ELR (cell line): ENCODE measurements at places on chromosomes 7 and 10.

- no peak for DNase-seq
These were observed 59.6 kb downstream of the ZNF277 start for GRCh38 chr7:112266141-112266540.

GRCh38 chr7:5139998-5140397, 50.0 kb upstream of the WIPI2 start:
- DNase-seq = peak; percentile 50

GRCh38 chr7:40866601-40867000, 731.8 kb downstream of the SUGCT start:
- DNase-seq = no peak

DNA sequence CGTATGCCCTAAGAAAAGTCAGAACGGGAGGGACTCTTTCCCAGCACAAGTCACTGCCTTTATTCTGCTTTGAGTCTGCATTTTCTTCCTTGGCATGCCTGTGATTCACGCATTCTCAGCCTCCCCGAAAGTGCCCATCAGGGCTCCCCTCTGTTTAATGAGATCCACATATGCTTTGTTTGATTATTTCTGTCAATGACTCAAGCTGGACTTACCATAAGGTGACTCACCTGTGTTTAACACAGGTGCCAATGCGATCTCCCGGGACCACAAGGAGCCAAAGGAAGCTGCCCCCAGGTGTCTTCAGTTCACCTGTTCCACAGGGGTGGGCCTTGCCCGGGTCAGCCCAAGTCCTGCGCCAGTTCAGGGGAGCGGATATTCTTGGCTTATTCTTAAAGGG, 386.0 kb upstream of the SHH start:
- no peak for DNase-seq

DNA sequence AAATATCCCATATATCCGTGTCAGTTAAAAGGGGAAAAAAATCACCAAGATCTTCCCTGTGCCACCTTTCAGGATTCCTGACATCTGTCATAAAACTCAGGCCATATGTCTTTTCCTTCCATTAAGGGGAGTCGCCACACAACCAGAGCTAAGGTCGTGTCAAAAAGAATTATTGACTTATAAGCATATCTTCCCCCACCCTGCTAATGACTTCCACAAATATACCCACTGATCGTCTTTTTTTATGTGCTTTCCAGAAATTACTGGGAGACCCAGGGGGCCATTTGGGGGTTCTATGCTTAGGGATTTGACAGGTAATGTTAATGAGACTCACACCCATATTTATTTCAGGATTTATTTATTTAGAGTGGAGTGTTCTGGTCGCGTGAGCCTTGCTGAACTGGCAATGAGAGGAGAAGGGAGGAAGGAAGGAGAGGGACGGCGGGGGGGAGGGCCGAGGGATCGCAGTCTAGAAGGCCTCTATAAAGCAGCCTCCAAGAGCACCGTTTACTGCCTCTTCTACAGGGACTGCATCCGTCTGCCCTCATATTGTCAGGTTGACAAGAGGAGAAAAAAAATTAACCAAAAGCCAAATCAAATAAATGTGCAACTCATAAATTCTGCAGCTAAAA, 135.7 kb upstream of the MGMT start:
- no peak for DNase-seq

DNA sequence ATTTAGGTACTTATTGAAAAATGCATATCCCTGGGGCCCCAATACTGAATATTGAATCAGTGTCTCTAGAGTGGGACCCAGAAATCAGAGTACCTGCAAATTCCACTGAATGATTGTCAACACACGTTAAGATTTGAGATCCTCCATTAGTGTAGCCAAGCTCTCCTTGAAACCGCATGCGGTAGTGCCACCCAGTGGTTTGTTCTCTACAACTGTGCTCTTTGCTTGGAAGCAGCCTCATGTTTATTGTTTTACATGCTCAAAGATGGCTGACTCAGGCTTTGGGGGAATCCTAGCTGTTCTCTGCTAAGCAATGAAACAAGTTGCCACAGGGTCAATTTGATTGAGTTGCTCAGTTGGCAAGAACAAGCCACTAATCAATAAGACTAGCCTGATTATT, 340.2 kb upstream of the CELF2 start:
- peak; percentile 6 for DNase-seq

DNA sequence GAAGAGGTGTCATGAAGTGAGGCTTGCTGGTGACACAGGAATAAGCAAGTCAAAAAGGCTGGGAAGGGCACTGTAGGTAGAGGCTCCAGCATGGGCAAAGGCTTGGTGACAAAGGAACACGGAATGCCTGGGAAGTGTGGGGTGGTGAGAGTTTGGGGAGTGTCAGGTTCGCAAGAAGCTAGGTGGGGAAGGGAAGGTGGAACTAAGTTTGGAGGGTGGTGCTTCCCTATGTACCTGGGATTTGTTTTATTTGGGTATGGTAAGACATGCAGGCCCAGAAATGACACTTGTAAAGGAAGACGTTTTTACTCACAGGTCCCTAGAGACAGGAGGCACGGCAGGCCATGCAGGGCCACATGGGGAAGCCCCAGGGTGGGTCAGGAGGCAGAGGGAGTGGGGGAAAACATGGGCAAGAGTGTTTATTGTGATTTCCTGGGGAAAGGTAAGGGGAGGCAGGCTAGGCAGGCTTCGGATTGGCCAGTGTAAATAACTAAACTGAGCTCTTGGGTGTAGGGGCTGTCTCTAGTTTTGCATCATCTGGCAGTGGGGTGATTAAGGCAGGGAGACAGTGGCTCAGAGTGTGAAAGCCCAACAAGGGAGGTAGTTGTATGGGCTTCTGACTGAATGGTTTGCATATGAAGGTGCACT, 52.1 kb downstream of the SH2D4B start:
- no peak for DNase-seq

DNA sequence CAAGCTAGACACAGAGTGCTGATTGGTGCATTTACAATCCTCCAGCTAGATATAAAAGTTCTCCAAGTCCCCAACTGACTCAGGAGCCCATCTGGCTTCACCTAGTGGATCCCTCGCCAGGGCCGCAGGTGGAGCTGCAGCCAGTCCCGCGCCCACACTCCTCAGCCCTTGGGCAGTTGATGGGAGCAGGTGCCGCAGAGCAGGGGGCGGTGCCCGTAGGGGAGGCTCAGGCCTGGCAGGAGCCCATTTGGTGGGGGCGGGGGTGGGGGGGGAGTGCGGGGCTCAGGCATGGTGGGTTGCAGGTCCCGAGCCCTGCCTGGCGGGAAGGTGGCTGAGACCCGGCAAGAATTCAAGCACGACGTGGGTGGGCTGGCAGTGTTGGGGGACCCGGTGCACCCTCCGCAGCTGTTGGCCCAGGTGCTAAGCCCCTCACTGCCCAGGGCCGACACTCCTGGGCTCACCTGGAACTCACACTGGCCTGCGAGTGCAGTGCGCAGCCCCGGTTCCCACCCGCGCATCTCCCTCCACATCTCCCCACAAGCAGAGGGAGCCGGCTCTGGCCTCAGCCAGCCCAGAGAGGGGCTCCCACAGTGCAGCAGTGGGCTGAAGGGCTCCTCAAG, 101.7 kb downstream of the ZNF438 start:
- DNase-seq = no peak

GRCh38 chr7:77685233-77685632, 11.0 kb upstream of the RSBN1L start:
- no peak for DNase-seq

GRCh38 chr7:40833191-40833887, 698.5 kb downstream of the SUGCT start:
- no peak for DNase-seq

GRCh38 chr7:74206589-74207120, 3.2 kb upstream of the LAT2 start:
- DNase-seq = peak; percentile 78

GRCh38 chr7:7990441-7990761, 21.8 kb downstream of the GLCCI1 start:
- no peak for DNase-seq

GRCh38 chr10:77892021-77892739, 34.4 kb downstream of the DLG5 start:
- no peak for DNase-seq

DNA sequence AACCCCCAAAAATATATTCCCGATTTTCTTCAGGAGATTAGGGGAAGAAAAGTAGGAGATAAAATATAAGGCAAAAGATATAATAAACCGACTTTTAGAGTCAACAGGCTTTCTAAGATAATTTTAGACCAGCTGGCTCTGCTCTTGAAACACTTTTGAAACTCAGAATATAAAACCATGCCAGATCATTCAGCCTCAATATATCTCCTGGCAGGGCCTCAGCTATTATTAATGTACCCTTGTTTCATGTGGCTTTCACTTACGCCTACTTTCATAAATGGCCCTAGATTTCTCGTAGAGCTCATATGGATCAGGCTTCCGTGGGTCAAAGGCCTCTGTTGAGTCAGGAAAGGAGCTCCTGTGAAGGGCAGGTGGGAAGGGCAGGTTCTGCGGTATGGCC, 396.0 kb downstream of the PHTF2 start:
- DNase-seq = no peak

GRCh38 chr7:157690833-157691585, 354.2 kb downstream of the DNAJB6 start:
- no peak for DNase-seq

DNA sequence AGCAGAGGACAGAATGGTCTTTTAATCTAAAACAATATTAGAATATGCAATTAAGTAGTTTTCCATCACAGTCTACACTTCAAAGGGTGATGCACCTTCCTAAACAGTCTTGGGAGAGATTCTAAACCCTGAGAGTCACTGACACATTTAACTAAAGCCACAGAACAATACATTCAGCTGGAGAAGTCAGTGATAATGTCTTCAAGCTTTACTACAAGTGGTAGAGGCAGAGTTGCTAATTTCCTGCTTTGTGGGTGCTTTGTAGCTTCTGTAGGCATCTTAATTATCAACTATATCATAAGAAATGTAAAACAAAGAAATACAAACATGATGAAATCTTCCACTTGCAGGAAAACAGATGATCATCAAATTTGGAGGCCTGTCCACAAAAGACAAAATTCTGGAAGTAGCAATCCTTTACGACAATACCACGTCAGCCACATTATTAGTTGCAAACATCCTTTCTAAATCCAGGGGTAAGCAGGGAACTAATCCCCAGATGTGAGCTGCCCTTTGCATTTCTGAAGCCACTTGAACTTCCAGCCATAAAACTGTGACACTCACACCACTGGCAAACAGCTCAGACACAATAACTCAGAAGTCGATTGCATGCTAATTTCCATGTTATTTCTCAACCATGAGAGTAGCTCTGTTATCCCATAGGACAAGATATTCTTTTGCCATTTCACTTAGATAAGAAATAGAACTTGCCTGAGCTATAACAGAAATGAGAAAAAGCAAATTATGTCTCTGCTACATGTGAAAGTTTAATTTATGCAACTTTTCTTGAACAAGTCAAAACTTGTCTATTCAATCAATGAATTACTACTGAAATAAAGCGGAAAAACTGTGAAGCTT, 212.2 kb downstream of the FAM107B start:
- no peak for DNase-seq

GRCh38 chr7:29237489-29237888, 42.9 kb downstream of the CHN2 start:
- no peak for DNase-seq
